ENCODE measurements at places on chromosomes 6 and 20.

- DNase-seq: no peak
Observed at GRCh38 chr20:50921803-50922501, 9.3 kb downstream of the ADNP start.

DNA sequence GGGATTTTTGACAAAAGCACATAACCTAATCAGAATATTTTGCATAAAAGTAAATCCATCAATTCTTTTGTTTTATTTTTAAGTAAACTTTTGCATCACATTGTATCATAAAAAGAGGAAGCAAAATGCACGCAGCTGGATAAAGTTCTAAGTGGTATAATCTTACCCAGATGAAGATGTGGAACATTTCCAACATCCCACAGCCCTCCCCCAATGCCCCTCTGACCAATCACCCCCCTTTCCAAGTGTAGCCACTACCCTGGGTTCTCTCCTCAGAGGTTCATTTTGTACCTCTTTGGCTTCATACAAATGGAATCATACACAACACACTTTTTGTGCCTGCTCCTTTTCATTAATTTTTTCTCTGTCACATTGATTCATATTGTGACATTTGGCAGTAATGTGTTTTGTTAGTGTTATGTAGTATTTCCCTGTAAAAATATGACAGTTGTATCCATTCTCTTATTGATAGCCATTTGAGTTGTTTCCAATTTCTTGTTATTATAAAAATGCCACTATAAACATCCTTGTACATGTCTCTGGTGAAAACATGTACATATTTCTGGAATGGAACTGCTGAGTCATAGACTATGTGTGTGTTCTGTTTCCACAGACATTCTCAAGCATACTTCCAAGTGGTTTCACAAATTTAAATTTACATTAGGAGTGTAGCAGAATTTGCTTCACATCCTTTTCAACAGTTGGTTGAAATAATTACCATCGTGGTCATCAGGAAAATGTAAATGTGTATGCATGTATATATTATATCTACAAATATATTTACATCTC lies 92.9 kb upstream of the SYNDIG1 start:
- DNase-seq: no peak

GRCh38 chr6:107585815-107586435 lies 96.0 kb downstream of the SOBP start:
- no peak for DNase-seq

GRCh38 chr6:169589699-169590257 lies 112.1 kb downstream of the WDR27 start:
- DNase-seq: no peak

- no peak for DNase-seq
Observed at GRCh38 chr20:43919686-43920403, 5.2 kb downstream of the TOX2 start.

- no peak for DNase-seq
Observed at GRCh38 chr6:116057766-116058165, 2.9 kb downstream of the FRK start.

All from stimulated activated naive CD8-positive, alpha-beta T cell treated with anti-CD3 and anti-CD28 coated beads, Interleukin-15, Interleukin-2, amounts not matched to agents 100 U/mL and 50 U/mL, for 24 hours (primary cell).